ENCODE measurements at places on chromosomes 7 and 10.

DNA sequence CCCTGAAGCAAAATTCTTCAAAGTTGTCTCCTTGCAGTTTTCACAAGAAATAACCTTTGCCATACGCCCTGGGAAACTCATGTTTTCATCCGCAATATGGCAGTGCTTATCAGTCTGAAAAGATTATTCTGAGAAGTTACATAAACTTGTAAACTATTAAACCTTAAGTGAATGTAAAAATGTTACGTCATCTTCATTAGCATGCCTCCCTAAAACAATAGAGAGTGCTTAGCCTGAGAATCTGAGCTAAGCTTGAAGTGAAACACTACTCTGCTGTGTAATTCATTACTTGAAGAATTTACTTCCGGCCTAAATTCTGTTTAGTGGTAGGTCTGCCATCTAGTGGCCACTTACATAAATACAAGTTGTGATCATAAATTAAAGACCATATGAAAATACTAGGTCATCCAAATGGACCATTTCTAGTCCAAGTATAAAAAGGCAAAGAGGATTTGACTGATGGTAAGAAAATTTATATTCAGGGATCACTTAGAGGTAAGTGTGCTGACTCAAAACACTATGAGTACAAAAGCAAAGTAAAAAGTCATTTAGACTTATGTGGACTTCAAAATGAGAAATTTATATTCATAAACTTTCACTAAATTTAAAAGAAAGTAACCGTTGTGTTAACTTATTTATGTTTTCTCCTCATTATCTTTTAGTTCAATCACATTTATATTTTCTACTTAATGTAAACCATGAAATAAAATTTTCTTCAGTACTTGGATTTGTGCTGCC, 745.1 kb upstream of the LRRTM3 start:
- DNase-seq, result no peak

- no peak for DNase-seq
Measured at GRCh38 chr10:124646483-124647352, 97.5 kb downstream of the FAM53B start.

- DNase-seq, result no peak
Measured at GRCh38 chr7:101919363-101920115, 102.1 kb downstream of the CUX1 start.

GRCh38 chr10:88243836-88244730, 339.0 kb downstream of the RNLS start:
- no peak for DNase-seq
